ENCODE measurements at places on chromosomes 4 and X. TPM values are rescaled to one million over a fixed set of nuclear protein-coding genes. Genes with fewer than 3 reads are reported as not detected.
A peak's percentile ranks its signal among the peaks of the same experiment; 100 is the strongest.

GRCh38 chr4:84622959-84623358 lies 40.0 kb downstream of the CDS1 start:
- no peak for DNase-seq

DNA sequence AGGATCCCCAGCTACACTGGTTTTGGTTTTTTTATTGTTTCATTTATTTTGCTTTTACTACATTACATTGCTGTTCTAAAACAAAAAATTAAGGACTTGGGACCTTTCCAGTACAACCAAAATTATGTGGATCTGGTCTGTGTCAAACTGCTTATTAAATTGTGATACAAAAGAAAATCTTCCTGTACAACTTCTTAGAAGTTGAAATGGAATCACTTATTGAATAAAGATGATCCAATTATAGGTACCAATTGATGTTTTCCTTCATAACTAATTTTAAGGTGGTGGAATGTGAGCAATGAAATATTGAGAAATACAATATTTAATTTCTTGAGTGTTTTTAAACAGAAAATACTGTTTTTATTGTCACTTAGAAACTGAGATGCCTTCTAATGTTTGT lies 67.3 kb downstream of the C4orf46 start:
- no peak for DNase-seq

- DNase-seq, result no peak
Measured at GRCh38 chrX:129000018-129000417, 523.3 kb downstream of the SMARCA1 start.

DNA sequence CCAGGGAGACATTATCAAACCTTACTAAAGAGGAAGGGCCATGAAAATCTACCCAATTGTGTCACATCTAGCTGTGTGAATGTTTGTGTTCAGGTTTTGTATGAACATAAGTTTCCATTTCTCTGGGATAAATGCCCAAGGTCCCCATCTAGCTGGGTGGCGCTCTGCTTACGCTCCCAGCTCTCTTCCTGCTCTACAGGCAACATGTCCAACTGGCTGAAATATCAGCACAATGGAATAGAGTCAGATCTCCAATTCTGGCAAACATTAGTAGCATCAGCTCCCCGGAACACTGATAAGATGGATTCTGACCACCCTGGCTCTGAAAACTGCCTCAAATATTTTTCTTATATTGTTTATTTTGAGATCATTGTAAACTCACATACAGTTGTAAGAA lies 74.8 kb downstream of the IRF2 start:
- DNase-seq, result peak; percentile 29

GRCh38 chrX:129760155-129760554 lies 19.6 kb upstream of the SASH3 start:
- DNase-seq, result no peak

GRCh38 chr4:91113130-91113706 lies 986.0 kb downstream of the CCSER1 start:
- DNase-seq, result peak; percentile 46

Gene ETDA
- not detected for total RNA-seq

Gene NALF2
- total RNA-seq, result 4.4 TPM

Measured in G401 (cell line).